ENCODE measurements at places on chromosomes 5 and 9. TPM values are rescaled to one million over a fixed set of nuclear protein-coding genes. Genes with fewer than 3 reads are reported as not detected.

The WNT8A gene
- not detected for total RNA-seq

The SLC34A3 gene
- not detected for total RNA-seq

The ARHGEF39 gene
- 0.20 TPM for total RNA-seq

The PLAC8L1 gene
- total RNA-seq, result not detected

The MARVELD2 gene
- 0.59 TPM for total RNA-seq

- no peaks in the 10 kb centered on the region for H3K27me3 ChIP-seq
- peaks cover 21% of the 10 kb centered on the region for H3K4me1 ChIP-seq
- H3K4me3 ChIP-seq, result no peak overlapping the region
Observed at GRCh38 chr5:40410231-40410861, 269.4 kb upstream of the PTGER4 start.

DNA sequence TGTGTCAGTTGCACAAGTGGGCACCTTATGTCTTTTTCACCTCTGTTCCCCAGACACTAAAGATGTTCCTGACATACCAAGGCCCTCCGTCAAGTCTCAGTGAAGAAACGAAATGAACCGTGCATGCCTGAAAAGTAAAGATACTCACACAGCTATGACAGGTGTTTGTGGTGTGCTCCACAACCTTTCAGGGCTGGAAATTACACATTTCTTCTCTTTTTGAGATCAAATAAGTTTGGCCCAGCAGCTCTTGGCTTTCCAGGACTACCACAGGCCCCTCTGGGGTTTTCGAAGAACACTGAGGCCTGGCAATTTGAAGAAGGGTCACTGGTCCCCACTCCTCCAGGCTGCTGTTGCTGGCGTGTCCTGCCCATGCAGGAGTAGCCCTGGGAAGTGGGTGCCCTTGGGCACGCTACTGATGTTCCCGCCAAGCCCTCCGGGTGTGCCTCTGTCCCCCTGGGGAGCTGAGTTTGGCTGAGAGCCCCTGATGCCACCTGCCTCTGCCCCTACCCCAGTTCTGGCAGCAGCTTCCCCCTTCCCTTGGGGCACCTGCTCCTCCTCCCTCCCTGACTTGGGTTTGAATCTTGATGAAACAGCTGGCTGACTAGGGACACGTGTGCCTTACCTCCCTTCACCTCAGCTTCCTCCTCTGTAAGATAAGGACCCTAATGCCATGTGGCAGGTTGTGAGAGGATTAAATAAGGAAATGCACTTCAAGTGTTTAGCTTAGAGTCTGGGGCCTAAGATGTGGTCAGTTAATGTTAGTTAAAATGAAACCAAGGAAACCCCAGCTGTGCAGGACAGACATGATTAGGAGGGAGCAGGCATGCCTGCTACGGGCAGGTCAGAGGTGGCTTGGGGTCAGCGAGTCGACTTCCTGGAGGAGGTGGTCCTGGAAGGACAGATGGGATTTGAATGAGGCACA is 49.1 kb upstream of the GADD45G start:
- H3K36me3 ChIP-seq, result no peaks in the 10 kb centered on the region
- DNase-seq, result no peak
- no peak overlapping the region for H3K27ac ChIP-seq
- no peak overlapping the region for H3K4me3 ChIP-seq

- H3K27ac ChIP-seq, result no peak overlapping the region
- H3K36me3 ChIP-seq, result no peaks in the 10 kb centered on the region
- H3K27me3 ChIP-seq, result no peaks in the 10 kb centered on the region
- H3K4me3 ChIP-seq, result no peak overlapping the region
- peak; percentile 14 for DNase-seq
- no peaks in the 10 kb centered on the region for H3K4me1 ChIP-seq
Observed at GRCh38 chr5:36502608-36503007, 103.8 kb upstream of the SLC1A3 start.

- no peak overlapping the region for H3K4me3 ChIP-seq
- H3K27ac ChIP-seq, result no peak overlapping the region
- H3K4me1 ChIP-seq, result peaks cover 8% of the 10 kb centered on the region
- H3K27me3 ChIP-seq, result no peaks in the 10 kb centered on the region
Observed at GRCh38 chr5:9617739-9618504, 12.2 kb downstream of the TAS2R1 start.

DNA sequence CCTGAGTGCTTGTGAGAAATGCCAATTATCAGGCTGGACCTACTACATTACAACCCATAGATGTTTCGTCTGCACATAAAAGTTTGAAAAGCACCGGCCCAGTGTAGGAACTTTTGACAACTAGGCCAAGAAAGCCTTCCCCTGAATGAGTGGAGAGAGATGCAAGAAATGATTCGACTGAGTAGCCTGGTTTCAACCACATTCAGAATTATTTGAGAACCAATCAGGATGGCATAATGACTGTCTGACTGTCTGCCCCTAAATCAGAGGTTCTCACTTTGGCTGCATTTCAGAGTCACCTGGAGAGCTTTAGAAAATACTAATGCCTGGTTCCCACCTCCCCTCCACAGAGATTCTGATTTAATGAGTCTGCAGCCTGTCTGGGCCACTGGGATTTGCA is 61.1 kb downstream of the FRMD3 start:
- H3K4me1 ChIP-seq, result peaks cover 20% of the 10 kb centered on the region
- H3K27me3 ChIP-seq, result no peaks in the 10 kb centered on the region
- H3K4me3 ChIP-seq, result no peak overlapping the region
- DNase-seq, result no peak
- no peak overlapping the region for H3K27ac ChIP-seq
- no peaks in the 10 kb centered on the region for H3K36me3 ChIP-seq

DNA sequence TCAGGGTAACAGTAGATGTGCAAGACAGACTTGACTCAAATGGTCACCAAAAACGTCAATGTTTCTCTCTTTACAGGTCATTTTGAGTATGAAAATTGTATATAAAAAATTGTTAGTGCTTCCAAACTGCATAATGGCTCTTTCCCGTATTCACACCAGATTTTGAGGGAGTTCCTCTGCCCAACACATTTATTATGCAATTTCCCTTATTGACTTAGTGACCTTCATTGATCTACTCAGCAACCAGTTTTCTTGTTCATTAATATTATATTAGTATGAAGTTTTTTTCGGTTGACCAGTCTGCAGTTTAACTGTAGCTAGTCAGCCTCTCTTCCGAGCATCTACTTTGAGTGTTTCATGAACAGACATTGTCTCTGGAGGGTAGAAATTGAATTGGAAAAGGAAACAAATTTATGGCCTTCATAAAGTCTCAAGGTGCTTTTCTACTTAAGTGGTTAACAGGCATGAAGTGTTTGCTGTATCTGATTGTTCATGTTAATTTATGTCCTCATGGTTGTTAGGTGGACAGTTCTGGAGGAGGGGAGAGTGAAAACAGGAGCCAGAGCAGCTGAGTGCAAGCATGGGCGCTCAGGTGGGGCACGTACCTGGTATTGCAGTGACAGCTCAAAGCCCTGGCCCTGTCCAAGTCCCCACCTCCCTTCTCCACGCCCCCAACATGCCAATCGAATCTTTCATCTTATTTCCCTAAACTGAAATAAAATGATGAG is 240.2 kb downstream of the RFK start:
- no peak for DNase-seq
- H3K36me3 ChIP-seq, result no peaks in the 10 kb centered on the region
- H3K4me1 ChIP-seq, result no peaks in the 10 kb centered on the region

DNA sequence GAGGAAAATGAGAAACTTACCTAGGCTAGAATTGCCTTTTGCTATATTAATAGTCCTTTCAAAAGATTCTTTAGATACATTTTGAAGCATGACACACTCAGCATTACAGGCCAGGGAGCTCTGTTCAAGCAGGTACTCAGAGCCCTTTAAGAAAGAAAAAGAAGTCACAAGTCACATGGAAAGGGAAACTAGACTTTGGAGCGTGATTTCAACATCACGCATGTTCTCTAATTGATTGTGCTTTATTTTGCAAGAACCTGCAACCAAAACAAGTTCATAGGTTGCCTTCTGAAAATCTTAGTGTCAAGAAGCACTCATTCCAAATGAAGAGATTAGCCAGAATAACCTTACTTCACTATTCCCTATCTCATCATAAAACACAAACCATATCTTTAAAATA is 103.8 kb downstream of the MPDZ start:
- no peak for DNase-seq
- peaks cover 31% of the 10 kb centered on the region for H3K36me3 ChIP-seq
- no peak overlapping the region for H3K4me3 ChIP-seq
- no peaks in the 10 kb centered on the region for H3K4me1 ChIP-seq
- H3K27ac ChIP-seq, result no peak overlapping the region

DNA sequence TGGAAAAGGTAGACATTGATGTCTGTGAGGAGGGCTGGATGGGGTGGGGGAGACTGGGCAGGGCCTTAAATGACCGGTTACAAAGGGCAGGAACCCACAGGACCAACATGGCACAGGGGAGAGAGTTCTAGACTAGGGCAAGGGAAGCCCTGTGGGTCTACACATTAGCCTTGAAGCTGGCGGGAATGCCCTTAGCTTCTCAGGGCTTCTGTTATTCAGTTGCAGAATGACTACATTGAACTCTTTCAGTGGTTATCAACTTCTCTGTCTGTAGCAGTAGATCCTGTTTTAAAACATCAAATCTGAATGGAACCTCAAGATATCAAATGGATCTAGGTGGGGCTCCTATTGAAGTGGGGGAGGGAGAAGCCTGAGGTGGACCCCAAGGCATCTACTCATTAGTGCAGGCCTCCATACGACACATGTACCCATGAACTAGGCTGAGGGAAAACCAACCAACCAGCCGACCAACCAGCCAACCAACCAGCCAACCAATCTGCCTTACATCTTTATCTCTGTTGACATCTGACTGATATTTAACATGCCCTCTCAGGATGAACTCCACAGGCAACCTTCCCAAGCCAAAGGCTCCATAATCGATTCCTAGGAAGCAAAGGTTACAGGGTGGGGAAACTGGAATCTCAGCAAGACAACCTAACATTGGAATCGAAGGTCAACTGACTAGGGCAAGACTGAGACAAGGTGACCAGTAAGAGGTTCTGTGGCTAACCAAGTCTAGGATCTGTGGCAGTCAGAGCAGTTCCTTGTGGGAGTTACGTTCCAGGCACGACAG is 48.3 kb downstream of the DAP start:
- no peaks in the 10 kb centered on the region for H3K4me1 ChIP-seq
- H3K27me3 ChIP-seq, result no peaks in the 10 kb centered on the region
- no peak for DNase-seq

- no peak for DNase-seq
- no peak overlapping the region for H3K4me3 ChIP-seq
- H3K27me3 ChIP-seq, result no peaks in the 10 kb centered on the region
- H3K4me1 ChIP-seq, result peaks cover 36% of the 10 kb centered on the region
- peak overlapping the region; percentile 84 for H3K27ac ChIP-seq
Observed at GRCh38 chr9:110191615-110192014, 16.3 kb downstream of the C9orf152 start.

DNA sequence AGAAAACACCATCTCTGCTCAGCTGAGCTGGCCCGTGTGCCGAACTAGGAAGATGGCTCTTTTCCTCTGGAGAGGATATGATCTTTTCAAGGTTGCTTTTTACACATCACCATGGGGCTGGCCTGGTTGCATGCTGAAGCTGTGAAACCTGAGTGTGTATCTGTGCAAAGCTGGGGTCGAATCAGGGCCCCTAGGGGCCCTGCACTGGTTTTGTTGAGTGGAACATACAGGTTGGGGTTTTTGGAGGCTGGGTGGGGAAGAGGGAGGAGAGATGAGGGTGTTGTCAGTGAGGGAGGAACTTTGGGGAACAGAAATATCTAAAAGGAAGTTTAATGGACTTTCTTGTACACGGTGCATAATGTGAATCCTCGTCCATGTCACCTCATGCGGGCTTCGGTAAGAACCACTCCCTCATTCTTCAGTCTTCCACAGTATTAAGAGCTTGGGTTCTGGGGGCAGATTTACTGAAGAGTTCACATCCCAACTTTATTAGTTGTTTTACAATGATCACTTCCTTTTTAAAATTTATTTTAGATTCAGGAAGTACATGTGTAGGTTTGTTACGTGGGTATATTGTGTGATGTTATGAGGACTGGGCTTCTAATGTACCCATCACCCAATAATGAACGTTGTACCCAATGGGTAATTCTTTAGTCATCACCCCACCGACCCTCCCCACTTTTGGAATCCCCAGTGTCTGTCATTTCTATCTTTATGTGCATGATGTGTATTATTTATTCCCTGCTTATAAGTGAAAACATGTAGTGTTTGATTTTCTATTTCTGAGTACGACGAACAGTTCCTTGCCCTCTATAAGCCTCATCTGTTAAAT is 238.2 kb downstream of the NR3C1 start:
- H3K27me3 ChIP-seq, result no peaks in the 10 kb centered on the region
- no peak overlapping the region for H3K4me3 ChIP-seq
- no peaks in the 10 kb centered on the region for H3K4me1 ChIP-seq
- no peaks in the 10 kb centered on the region for H3K36me3 ChIP-seq

DNA sequence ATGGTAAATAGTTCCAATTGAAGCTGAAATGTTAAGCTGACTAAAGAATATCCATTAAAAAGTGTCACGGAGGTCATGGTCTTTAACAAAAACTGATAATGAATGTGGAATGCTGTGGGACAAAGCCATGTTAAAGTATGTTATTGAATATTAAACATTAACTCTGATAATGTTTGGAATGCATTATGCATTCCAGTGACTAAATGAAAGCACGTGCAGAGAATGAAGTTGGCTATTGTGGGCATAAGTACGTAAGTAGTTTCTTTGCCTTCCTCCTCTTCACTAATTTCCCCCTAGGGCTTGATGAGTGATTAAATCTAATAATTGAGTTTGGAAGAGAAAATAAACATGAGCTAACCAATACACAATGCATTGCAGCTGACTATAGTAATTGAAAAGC is 640.4 kb upstream of the CDH10 start:
- no peak overlapping the region for H3K27ac ChIP-seq
- no peaks in the 10 kb centered on the region for H3K36me3 ChIP-seq
- H3K27me3 ChIP-seq, result no peaks in the 10 kb centered on the region
- no peak overlapping the region for H3K4me3 ChIP-seq

GRCh38 chr5:102700120-102700831 is 54.8 kb upstream of the PAM start:
- no peak for DNase-seq
- H3K27me3 ChIP-seq, result no peaks in the 10 kb centered on the region
- H3K27ac ChIP-seq, result no peak overlapping the region
- H3K36me3 ChIP-seq, result no peaks in the 10 kb centered on the region

GRCh38 chr9:14311956-14312685 is 1.8 kb downstream of the NFIB start:
- H3K27me3 ChIP-seq, result no peaks in the 10 kb centered on the region
- peak overlapping the region; percentile 95 for H3K27ac ChIP-seq
- no peak for DNase-seq
- H3K4me1 ChIP-seq, result no peaks in the 10 kb centered on the region
- no peaks in the 10 kb centered on the region for H3K36me3 ChIP-seq
- H3K4me3 ChIP-seq, result peak overlapping the region; percentile 54

GRCh38 chr9:78986446-78986845 is 585.3 kb upstream of the TLE4 start:
- no peak for DNase-seq
- H3K27ac ChIP-seq, result no peak overlapping the region
- no peaks in the 10 kb centered on the region for H3K27me3 ChIP-seq

Data from tibial nerve (tissue), 4 donors.